GM06990 (cell line): ENCODE measurements at places on chromosomes 4 and X.

DNA sequence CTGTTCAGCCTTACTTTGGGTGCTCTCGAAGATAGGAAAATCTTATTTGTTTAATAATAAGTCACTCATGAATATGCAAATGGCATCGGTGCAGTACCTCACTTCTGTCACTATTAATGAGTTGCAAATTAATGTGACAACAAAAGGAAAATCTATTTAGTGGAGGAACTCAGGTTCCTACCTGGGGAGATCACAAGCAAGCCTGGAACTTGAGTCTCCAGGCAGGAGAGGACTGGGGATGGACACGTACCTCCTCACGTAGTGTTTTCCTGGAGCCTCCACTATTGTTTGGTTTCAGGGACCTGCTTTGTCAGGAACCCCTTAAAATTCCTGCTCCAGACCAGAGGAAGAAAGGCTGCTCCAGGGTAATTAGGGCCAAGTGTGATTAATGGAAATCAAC is 82.1 kb downstream of the BCOR start:
- no peak for DNase-seq

DNA sequence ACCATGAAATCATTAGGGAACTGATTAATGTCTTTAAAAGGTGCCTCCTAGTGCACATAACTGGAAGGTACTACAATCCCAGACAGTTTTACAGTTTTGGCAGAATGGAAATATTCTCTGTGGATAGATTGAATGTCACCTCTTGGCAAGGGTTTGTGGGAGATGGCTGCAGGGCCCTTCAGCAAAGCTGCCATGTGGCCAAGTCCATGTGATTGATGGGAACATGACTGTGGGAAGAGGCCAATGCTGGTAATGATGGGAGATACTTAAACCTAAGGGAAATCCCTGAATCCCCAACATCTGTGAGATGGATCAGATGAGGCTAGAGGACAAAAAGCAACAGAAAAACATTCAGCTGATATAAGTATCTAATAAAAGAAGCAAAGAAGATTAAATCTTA is 493.7 kb downstream of the MAGEE1 start:
- no peak for DNase-seq

DNA sequence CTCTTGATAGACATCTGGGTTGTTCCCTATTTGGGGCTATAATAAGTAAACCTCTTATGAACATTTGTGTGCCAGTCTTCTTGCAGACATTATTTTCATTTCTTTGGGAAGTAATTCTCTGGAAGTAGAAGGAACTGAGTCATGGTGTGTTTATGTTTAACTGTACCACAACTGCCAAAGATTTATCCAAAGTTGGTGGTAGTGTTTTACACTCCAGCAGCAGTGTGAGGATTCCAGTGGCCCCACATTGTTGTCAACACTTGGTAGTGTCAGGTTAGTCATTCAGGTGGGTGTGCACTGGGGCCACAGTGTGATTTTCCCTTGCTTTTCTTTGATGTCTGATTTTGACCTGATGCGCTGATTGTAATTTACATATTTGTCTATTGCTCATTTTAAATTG is 5.0 kb upstream of the UVSSA start:
- DNase-seq, result no peak

- no peak for DNase-seq
Observed at GRCh38 chr4:3481113-3481531, 18.0 kb downstream of the DOK7 start.

DNA sequence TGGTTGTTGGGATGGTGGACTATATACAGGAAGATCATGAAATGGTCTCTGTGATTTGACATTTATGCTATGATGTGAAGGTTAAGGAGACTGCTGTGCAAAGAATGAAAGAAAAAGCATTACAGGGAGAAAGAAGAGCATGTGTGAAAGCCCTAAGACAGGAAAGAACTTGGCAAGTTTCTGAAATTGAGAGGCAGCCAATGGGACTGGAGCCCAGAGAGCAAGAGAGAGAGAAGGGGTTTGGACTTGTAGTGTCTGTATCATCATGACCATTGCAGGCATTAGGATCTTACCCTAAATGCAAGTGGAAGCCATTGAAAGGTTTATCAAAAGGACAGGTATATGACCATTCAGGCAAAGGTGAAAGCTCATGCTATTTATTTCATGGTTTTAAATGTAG is 147.1 kb downstream of the NAA11 start:
- DNase-seq, result no peak

DNA sequence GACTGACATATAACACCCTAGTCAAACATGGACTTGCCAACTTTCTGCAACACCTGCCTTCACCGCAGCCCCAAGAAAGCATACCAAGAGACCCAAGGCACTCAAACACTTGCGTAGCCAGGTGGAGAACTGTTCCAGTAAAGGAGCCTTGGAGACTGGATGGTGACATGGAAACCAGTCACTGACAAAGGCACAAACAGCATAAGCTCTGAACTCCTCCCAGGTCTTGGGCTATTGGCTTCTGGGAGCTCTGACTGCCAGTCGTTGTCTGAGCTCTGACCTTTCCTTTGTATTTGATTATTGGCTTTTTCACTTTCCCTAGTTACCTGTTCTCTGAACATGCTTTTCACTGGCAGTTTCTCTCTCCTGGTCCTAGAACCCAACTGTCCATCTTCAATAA is 38.3 kb downstream of the ARAP2 start:
- no peak for DNase-seq

DNA sequence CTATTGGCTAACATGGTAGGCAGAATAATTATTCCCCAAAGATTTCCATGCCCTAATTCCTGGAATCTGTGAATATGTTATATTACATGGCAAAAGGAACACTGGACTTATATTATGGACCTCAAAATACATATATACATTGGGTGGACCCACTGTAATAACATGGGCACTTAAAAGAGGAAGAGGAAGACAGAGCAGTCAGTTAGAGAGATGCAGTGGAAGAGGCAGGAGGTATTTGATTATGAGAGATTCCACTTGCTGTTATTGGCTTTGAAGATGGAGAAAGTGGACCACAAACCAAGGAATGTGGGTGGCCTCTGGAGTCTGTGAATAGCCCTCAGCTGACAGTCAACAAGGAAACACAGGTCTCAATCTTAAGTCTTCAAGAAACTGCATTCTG is 14.0 kb upstream of the ART3 start:
- no peak for DNase-seq

- DNase-seq, result no peak
Observed at GRCh38 chrX:83593634-83594294, 85.7 kb downstream of the POU3F4 start.

DNA sequence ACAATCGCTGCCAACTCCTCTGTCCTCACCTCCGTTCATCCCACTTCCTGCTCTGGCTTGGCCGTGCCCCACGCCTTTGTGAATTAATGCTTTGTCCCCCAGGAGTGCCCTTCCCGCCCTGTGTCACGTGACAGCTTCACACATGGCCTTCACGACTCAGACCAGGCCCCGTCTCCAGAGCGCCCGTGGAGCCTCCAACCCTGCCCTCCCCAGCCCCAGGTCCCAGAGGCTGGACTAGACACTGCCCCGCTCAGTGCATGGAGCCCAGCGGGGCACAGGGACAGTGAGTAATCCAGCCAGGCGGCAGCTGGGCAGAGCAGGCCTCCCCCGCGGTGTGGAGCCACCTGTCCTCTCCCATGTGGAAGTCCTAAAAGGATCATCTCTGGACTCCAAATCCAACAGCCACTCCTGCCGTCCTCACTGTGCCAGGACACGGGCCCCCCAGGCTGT is 7.4 kb downstream of the ADRA2C start:
- DNase-seq, result no peak
